A172 (cell line): ENCODE measurements at places on chromosomes 5 and 9.

DNA sequence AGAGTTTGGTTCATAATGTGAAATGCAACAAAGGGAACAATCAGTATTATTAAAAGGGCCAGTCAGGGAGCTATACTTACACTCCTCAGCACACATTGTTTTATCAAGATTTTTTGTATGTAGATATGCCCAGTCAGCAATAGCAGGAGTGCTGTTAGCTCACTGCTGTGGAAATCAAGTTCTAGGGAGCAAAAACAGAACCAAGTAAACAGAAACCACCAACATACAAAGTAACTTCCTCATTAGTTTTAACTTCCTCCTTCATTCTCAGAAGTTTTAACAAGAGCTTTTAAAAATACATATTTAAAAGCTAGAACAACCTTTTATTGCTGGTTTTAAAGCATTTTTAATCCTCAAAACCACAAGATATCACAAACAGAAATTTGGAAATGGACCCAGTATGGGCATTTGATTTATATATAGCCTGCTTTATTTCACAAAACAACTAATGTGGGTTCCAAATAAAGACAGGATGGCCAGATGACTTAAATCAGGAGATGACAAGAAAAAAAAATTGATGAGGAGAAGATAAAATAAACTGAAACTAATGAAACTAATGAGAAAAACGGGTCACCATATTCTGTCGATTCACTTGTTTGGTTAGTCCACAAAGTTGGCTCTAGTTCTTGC is 178.5 kb downstream of the ADAMTS12 start:
- no peak for DNase-seq

DNA sequence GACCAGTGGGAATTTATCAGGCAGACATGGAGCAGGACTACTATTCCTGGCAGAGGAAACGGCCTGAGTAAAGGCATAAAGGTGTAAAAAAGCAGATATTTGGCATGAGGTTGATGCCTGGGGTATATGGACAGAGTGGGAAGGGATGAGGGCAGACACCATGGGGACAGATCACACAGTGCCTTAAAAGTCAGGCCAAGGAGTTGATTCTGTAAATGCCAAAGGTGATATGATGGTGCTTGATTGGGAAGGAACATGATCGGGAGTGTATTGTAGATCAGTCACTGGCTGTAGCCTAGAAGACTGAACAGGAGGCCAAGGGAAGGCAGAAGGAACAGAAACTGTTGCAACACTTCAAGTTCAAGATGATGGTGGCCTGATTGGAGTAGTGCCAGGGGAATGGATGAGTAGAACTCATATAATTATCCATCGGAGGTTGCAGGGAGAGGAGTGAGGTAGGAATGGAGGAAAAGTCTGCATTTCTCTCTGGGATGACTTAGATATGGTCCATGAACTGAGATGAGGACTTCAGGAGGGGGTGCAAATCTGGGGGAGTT is 594.3 kb upstream of the KLF4 start:
- no peak for DNase-seq

DNA sequence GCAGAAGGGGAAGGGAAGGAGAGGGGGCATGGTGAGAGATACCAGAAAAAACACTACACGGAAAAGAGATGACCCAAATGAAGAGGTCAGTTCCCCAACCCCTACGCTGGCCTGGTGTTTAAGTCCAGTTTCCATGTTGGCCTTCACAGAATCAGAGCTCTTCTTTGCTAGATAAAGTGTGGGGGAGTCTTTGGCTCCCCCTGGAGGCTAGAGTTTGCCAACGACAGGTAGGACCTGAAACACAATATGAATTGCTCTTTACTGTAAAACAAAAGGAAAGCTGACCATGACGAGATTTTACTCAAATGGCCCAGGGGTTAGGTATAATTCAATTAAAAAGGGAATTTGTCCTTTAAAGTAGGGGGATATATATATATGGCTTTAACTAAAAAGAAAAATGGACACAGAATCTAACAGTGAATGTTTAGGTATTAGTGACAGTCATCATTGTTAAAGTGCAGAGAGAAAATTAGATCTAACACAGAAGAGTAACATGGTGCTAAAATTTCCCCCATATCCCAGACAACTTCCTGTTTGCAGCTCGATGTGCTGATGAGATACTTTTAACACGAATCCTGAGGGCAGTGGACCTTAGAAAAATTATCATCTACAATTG is 92.0 kb downstream of the SV2C start:
- DNase-seq, result peak; percentile 54

- no peak for DNase-seq
Observed at GRCh38 chr5:129951039-129951438, 46.8 kb downstream of the CHSY3 start.

GRCh38 chr5:14581891-14582796 is 552 bp downstream of the OTULINL start:
- DNase-seq, result peak; percentile 32

- no peak for DNase-seq
Observed at GRCh38 chr9:88817628-88818027, 173.6 kb upstream of the S1PR3 start.

DNA sequence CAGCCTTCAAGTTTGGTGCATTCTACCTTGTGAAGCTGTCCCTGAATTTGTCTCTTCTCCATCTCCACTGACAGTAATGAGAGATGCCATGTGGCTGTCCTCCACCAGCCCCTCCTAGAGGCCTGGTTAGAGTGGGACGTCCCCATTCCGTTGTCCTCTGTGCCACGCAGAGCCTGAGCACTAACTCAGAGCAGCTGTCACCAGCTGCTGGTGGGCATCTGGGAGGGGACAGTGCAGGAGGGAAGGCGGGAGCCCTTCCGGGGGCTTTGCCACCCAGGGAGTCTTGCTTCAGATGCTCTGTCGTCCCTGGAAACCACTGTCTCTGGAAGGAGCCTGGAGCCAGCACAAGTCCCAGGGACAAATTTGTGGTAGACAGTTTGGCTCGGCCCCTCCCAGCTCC is 78.6 kb downstream of the PDZD2 start:
- DNase-seq, result no peak

- peak; percentile 55 for DNase-seq
Observed at GRCh38 chr5:36240779-36241630, 720 bp downstream of the NADK2 start.

DNA sequence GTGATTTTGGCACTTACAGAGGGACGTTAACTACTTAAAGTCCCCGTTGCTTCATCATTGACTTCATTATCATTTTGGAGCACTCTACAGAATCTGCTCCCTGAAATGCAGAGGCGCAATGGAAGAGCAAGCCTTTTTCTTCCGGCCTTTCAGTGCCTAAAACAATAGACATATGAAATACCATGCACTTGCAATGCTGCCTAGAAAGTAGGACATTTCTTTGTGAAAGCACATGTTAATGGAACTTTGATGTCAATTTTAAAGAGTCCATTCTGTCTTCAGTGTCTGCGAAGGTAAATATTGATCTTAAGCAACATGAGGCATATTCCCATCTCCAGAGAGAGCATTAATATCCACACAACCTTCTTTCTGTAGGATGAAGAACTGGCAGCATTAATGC is 36.3 kb downstream of the ITGA2 start:
- no peak for DNase-seq

GRCh38 chr5:101843055-101843454 is 453.0 kb downstream of the SLCO4C1 start:
- no peak for DNase-seq

DNA sequence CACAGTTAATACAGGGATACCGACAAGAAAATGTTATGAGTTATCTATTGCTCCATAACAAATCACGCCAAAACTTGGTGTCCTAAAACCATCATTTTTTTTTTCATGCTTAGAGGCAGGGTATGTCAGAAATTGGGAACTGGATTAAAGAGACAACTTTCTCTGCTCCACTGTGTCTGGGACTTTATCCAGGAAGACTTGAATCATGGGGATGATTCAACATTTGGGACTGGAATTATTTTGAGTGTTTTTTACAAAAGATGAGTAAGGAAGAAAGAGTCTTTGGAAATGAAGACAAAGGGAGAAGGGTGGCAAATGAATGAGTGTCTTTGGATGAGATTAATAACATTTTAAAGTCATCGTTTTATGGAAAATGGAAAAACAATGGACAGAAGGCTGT is 1883.7 kb upstream of the C9orf72 start:
- DNase-seq, result peak; percentile 48

- no peak for DNase-seq
Observed at GRCh38 chr5:107724642-107725041, 53.9 kb upstream of the EFNA5 start.

GRCh38 chr5:19534751-19535150 is 453.2 kb downstream of the CDH18 start:
- DNase-seq, result no peak

GRCh38 chr5:16807547-16807864 is 128.6 kb downstream of the MYO10 start:
- no peak for DNase-seq

DNA sequence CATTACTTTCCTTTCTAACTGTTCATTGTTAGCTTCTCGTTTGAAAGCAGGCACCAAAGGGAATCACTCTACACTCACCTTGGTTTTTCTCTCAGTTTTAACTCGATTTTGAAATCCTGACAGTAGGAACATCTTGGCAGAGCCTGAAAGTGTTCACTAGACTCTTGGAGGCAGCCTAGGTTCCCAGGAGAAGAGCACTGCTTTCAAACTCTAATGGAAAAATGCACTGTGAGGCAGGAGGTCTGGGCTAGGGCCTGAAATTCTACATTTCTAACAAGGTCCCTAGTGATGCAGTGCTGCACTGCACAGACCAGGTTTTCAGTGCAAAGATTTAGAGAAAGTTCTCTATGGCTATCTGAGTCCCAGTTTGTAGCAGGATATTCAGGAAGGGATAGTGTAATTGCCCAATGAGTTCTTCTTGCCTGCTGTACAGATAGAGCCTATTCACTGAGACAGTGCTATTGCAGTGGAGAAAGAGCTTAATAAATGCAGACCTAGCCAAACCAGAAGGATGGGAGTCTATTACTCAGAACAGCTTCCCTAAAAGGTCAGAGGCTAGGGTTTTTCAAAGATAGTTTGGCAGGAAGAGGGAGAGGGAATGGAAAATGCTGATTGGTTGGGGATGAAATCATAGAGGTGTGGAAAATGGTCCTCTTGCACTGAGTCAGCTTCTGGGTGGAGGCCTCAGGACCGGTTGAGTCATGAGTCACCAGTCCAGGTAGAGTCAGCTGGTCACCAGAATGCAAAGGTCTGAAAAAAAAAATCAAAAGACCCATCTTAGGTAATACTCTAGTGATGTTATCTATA is 153.9 kb downstream of the GPBP1 start:
- DNase-seq, result peak; percentile 56

- no peak for DNase-seq
Observed at GRCh38 chr5:133461796-133462516, 150.4 kb downstream of the FSTL4 start.

DNA sequence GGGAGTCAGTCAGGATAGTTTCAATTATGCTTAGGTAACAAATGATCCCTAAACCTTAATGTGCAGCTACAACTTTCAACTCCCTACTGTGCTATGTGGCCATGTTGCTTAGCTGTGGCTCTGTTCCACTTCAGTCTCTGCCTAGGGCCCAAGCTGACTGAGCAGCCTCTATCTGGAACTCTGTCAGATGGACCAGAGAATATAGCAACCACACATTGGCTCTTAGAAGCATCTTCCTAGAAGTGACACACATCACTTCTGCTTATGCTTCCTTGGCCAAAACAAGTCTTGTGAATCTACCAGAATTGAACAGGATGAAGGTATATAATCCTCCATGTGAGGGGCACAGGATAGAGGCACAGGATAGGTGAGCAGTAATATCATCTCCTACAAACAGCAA is 36.7 kb upstream of the TNC start:
- no peak for DNase-seq

- no peak for DNase-seq
Observed at GRCh38 chr9:91445135-91445534, 21.5 kb upstream of the NFIL3 start.

DNA sequence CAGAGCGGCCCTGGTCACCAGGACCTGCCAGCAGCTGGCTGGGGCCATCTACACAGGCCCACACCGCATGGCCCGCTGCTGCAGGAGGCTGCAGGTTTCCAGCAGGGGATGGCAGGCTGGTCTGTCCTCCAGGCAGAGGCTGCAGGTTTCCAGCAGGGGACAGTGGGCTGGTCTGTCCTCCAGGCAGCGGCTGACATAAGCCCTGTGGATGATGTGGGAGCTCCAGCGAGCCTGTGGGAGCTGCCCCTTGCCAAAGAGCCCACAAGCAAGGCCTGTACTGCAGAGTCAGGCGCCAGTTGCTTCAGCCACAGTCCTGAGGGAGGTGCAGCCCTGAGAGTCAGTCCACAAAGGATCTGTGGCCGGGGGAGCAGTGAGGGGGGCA is 18.5 kb downstream of the TPPP start:
- DNase-seq, result no peak

DNA sequence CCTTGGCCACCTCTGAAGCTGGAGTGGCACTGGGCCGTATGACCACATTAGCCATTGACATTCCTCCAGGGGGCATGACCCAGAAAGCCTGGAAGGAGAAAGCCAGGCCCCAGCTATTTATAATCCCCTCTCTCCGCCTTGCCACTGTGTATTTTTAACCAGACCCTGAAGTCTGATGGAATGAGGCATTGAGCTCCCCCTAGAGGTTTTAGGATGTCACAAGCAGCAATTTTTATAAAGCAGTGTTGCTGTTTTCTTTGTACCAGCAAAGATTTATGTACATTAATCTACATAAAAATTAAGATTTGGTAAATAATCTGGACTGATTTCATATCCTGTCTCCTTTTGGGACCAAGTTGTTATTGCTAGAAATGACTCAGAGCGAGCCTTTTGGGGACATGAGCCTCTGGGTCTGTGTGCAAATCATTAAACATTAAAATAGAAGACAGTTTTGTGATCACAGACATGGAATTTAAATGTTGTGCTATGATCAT is 127.1 kb downstream of the TRIO start:
- DNase-seq, result peak; percentile 88

GRCh38 chr5:18311266-18311665 is 677.0 kb downstream of the TAF11L14 start:
- DNase-seq, result no peak

DNA sequence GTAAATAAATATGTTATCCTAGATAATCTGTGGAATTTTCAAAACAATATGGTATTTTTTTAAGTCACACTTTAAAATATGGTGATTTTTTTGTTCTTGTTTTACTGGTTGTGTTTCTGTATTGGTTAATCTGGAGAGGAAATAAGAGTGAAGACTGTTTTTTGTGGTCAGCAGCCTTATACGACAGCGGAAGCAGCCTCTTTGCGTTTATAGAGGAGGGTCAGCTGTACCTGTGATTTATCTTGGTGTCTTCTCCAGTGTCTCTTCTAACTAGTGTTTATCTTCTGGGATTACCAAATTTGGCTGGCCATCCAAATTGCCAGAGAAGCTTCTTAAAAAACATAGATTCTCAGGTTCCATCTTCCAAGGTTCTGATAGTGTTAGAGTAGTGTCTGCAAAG is 58.7 kb downstream of the ICE1 start:
- DNase-seq, result no peak

GRCh38 chr9:131674425-131675421 is 65.2 kb downstream of the RAPGEF1 start:
- DNase-seq, result no peak
